ENCODE measurements at places on chromosomes 3 and 15. TPM values are rescaled to one million over a fixed set of nuclear protein-coding genes. Genes with fewer than 3 reads are reported as not detected.

Gene HEXA
- 64.3 TPM for total RNA-seq

Gene MUSTN1
- not detected for total RNA-seq

Gene ERC2
- not detected for total RNA-seq

Gene SAMMSON
- not detected for total RNA-seq

Gene CHST2
- total RNA-seq: 3.4 TPM

Gene PPARG
- 16.2 TPM for total RNA-seq

Measured in smooth muscle cell of bladder (primary cell).